ENCODE measurements at places on chromosomes 7 and 10. TPM values are rescaled to one million over a fixed set of nuclear protein-coding genes. Genes with fewer than 3 reads are reported as not detected.
A peak's percentile ranks its signal among the peaks of the same experiment; 100 is the strongest.

Gene LIPN
- not detected for total RNA-seq

DNA sequence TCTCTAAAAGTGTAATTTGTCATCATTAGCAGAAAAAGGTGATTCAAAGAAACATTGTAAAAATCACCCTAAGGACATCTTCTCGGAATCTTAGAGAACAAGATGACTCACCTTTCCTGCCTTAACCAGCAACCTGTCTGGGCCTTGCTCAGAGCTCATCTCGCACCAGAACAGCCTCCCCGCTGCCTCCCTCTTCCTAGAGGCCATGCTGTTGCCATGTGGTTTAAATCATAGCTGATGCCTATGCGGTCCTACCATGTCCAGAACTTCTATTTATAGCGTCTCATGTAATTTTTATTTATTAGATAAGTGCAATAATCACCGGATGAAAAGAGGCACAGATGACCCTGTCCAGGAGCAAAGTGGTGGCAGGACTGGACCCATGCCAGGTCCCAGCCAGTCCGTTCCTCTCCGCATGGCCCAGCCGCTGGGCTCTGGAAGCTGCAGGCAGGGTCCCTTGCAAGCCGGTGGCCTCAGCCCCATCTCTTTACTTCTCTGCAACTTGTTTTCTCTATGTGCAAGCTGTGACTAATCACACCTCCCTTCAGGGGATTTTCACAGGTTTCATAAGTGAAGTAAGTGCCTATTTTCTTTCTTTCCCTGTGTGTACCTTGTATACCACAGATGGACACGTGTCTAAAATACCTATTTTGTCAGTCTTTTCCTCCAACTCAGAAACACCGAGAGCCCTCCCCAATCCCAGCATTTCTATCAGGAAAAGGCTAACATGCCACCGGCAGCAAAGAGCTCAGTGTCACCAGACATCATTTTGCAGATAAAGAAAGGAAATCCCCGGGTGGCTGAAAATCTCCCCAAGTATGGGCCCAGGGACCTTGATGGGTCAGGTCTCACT, 27.1 kb downstream of the KLF6 start:
- DNase-seq: no peak

DNA sequence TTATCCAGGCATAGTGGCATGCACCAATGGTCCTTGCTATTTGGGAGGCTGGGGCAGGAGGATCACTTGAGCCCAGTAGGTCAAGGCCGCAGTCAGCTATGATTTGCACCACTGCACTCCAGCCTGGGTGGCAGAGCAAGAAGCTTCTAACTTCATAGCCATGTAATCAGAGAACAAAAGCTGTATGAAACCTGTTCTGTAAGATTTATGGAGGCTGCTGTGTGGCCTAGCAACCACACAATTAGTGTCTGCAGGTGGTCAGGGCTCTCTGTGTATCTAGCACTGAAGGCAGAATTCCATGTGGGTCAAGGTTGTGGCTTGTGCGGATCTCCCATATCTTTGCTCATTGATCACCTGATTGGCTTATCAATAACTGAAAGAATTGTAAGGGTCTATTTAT, 221.5 kb upstream of the FOXK1 start:
- DNase-seq: no peak

- DNase-seq: no peak
These were observed 1.3 kb upstream of the CPA1 start for GRCh38 chr7:130379019-130379418.

GRCh38 chr7:25804154-25804553, 347.8 kb upstream of the NFE2L3 start:
- no peak for DNase-seq

DNA sequence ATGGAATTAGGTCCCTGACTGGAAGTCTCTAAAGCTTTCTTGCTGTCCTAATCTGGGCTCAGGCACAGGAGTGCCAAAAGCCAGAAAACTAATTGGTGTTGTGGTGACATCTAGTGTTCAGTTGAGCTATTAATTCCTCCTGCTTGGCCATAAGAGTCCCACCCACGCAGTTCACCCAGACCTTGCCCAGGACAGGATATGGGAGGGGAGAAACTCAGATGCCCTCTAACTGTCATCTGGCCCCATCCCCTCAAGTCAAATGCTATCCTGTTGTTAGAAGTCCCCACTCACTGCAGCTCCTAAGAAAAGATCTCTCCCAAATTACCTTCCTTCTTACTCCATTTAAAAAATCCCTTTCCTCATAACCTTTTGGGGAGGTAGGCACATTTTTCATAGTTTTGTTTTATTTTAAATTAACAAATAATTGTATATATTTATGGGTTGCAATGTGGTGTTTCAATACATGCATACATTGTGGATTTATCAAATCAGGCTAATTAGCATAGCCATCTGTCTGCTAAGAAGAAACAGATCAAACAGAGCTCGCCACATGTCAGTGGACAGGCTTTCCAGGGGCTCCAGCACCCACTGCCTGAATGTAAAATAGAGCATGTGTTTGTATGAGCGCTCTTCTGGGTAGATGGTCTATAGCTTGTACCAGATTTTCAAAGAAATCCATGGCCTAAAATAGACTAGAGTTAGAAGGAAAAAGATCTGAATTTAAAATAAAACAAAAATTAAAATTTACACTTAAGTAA, 84.0 kb downstream of the GSAP start:
- peak; percentile 94 for DNase-seq

Gene SMNDC1
- 5.7 TPM for total RNA-seq

DNA sequence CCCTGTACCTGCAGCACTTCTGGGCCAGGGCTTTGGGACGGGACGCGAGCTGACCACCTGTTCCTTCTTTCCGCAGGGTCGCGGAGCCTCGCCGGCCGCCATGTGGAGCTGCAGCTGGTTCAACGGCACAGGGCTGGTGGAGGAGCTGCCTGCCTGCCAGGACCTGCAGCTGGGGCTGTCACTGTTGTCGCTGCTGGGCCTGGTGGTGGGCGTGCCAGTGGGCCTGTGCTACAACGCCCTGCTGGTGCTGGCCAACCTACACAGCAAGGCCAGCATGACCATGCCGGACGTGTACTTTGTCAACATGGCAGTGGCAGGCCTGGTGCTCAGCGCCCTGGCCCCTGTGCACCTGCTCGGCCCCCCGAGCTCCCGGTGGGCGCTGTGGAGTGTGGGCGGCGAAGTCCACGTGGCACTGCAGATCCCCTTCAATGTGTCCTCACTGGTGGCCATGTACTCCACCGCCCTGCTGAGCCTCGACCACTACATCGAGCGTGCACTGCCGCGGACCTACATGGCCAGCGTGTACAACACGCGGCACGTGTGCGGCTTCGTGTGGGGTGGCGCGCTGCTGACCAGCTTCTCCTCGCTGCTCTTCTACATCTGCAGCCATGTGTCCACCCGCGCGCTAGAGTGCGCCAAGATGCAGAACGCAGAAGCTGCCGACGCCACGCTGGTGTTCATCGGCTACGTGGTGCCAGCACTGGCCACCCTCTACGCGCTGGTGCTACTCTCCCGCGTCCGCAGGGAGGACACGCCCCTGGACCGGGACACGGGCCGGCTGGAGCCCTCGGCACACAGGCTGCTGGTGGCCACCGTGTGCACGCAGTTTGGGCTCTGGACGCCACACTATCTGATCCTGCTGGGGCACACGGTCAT, 13.3 kb downstream of the GPR146 start:
- DNase-seq: no peak

- DNase-seq: no peak
These were observed 31.9 kb downstream of the EBF3 start for GRCh38 chr10:129932182-129932581.

Gene CYP3A7
- not detected for total RNA-seq

- no peak for DNase-seq
These were observed 174.1 kb downstream of the AHR start for GRCh38 chr7:17472518-17472917.

- DNase-seq: peak; percentile 18
These were observed 27.7 kb downstream of the PHYH start for GRCh38 chr10:13272164-13272571.

Gene PSPH
- 103 TPM for total RNA-seq

DNA sequence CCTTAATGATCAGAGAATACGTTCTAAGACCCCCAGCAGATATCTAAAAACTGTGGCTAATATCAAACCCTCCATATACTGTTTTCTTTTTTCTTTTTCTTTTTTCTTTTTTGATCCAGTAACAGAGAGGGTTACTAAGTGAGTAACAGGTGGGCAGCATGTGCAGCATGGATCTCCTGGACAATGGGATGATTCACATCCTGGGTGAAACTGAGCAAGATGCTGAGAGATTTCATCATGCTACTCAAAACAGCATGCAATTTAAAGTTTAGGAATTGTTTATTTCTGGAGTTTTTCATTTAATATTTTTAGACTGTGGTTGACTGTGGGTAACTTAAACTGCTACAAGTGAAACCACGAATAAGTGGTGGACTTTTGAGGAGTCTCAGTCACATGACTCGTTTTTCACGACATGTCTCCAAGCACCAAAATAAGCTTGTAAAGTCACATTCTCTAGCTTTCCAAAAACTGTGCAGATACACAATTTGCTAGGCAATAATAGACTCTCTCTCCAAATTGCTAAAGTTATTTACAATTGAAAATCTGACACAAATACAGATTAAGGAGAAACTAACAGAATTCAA, 716.2 kb downstream of the NXPH1 start:
- DNase-seq: no peak

GRCh38 chr7:121271916-121272315, 56.9 kb upstream of the WNT16 start:
- DNase-seq: no peak

Gene SLC16A12
- total RNA-seq: 0.45 TPM

GRCh38 chr10:29969255-29970011, 90.0 kb downstream of the JCAD start:
- no peak for DNase-seq

All from LHCN-M2 (cell line).